ENCODE measurements at places on chromosomes 5 and 9.
A peak's percentile ranks its signal among the peaks of the same experiment; 100 is the strongest.

GRCh38 chr9:34552606-34552981 lies 29.8 kb upstream of the ENHO start:
- no peak overlapping the region for H3K4me3 ChIP-seq
- H3K27me3 ChIP-seq, result peaks cover 4% of the 10 kb centered on the region
- no peak overlapping the region for H3K27ac ChIP-seq
- H3K4me1 ChIP-seq, result no peaks in the 10 kb centered on the region
- DNase-seq, result no peak

DNA sequence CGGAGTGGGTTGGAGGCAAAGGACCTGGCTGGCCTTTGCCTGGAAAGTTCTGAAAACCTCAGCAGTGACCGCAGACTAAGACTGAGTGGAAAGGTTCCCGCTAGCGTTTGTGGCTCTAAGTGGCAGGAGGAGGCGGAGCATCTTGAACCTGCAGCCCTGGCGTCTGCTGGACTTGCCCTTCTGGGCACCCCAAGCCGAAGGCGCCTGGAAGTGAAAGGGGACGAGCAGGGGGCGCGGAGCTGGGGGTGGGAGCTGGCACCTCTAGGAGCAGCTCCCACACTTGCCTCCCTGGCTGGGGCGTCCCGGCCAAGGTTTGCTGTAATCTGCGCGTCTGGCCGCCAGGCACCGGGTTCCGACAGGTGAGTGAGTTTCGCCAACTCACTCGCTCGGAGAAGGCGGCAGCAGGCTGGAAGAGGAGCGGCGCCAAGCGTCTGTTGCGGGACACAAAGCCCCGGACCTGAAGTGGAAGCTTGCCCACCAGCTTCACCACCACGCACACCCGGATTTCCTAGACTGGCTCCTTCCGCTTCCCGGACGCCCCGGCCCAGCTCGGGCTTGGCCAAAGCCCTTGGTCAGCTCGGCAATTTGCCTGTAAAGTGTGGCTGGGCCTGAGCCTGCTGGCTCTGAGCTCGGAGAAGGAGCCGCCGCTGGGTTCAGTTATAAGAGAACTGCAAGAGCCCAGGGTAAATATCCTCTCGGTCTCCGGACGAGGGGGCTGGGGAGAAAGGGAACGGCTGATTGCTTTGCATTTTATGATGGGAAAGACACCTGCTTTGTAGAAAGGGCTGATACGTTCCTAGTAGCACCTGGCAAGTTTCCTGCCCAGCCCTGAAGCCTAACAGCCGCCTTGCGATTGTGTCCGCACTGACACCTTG lies at the start of gene GNA14:
Gene GNA14 (minus strand): TSS at position 89 of the 875 bp plus-strand sequence. CDS start 529 bp downstream, outside the sequence.
- DNase-seq, result no peak
- H3K27ac ChIP-seq, result no peak within 1 kb of the TSS
- H3K27me3 ChIP-seq, result peaks cover 54% of the 10 kb centered on the region
- peak within 1 kb of the TSS; percentile 53 for H3K4me3 ChIP-seq

DNA sequence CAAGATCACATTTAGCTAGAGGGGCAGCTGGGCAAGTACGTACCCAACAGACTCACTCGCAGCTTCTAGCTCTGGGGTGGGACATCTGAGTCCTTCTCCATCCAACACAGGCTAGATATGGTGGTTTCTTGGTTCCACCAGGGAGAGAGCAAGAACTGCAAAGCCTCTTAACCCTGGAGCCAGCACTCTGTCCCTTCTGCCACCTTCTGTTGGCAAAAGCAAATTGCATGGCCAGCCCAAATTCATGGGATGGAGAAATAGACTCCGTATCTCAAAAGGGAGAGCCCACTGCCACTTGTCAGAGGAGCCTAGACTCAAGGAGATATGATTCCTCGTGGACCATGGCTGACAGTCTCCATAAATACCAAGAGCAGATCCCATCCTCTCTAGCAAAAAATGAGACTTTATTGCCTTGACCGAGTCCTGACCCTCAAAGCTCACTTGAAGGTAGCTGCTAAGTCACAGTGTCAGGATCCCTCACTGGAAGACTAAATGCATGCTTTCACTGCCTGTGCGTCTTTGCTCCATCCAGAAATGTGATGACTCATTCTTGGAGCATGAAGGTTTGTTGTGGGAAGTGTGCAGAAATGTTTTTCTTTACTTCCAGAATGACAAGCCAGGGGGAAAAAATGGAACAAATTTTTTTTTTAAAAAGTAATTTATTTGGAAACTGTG lies 28.8 kb upstream of the ROR2 start:
- no peak overlapping the region for H3K4me3 ChIP-seq
- no peaks in the 10 kb centered on the region for H3K36me3 ChIP-seq
- DNase-seq, result no peak
- H3K27ac ChIP-seq, result no peak overlapping the region
- H3K4me1 ChIP-seq, result no peaks in the 10 kb centered on the region

GRCh38 chr9:7554699-7555098 lies 244.9 kb downstream of the DMAC1 start:
- DNase-seq, result no peak
- no peaks in the 10 kb centered on the region for H3K4me1 ChIP-seq
- no peaks in the 10 kb centered on the region for H3K36me3 ChIP-seq
- H3K4me3 ChIP-seq, result no peak overlapping the region
- no peak overlapping the region for H3K27ac ChIP-seq

DNA sequence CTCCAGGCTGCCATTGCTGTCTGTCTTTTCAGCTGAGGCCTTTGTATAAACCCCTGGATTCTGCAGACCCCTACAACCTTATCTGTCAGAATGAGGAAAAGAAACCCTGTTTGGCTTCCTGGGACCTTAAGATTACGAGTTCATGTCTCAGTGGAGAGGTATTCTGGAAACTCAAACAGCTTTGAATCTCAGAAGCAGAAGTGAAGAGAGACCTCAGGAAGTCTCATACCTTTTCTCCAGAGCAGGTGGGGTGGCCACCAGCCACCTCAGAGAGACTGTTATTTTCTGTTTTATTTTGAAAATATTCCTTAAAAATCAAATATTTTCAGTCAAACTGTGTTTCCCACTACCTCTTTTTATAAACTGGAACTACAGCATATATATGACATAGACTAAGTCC lies 457.5 kb downstream of the TMEM232 start:
- no peak overlapping the region for H3K27ac ChIP-seq
- no peak for DNase-seq
- H3K27me3 ChIP-seq, result no peaks in the 10 kb centered on the region
- no peak overlapping the region for H3K4me3 ChIP-seq

DNA sequence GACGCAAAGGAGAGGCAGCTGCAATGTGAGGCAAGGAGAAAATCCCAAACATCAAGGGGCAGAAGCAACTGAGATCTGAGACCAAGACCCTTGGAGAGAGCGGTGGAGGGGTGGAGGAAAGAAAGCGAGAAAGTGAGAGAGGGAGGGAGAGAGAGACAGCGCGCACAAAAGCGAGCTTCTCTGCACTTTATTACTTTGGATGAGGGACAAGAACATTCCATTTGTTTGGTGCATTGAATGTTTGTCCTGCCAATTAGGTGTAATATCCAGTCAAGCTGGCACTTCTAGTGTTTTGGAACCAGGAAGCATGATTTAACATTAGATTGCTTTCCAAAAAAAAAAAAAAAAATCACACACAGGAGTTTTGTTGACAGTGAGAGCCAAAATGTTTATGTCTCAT lies 1.4 kb downstream of the CAST start:
- no peak for DNase-seq
- H3K27me3 ChIP-seq, result peaks cover 14% of the 10 kb centered on the region

DNA sequence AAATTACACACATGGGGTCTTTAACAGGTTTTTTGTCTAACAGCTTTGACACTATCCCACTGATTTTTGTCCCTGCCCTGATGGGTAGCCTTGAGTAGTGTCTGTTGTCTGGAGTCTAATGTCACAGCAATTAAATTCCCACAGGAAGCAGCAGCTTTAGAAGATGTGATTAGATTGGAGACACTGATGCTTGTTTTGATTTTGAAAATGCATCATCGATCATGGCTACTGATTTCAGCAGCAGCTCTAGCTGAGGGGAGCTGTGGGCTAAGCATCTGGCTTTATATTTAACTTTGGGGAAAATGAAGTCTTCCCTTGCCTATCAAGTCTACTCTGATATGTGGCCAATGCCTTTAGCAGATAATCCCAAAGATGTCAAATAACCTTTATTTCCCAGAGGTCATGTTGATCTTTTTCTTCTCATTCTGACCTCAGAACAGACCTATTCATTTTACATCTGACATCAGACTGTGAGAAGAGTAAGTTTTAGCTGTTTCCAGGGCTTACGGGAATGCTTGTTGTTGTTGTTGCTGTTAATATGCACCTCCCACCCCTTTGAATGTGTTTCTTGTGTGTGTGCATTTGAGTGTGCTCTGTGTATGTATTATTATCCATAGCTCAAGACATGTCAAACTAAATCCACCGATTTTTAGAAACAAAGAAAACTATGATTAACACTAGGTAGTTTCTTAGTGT lies 704.9 kb upstream of the NUDT12 start:
- no peak overlapping the region for H3K4me3 ChIP-seq
- no peaks in the 10 kb centered on the region for H3K27me3 ChIP-seq
- no peaks in the 10 kb centered on the region for H3K36me3 ChIP-seq
- no peaks in the 10 kb centered on the region for H3K4me1 ChIP-seq
- no peak overlapping the region for H3K27ac ChIP-seq

GRCh38 chr9:132372177-132373095 lies 17.6 kb upstream of the SETX start:
- H3K36me3 ChIP-seq, result peaks cover 9% of the 10 kb centered on the region
- no peak for DNase-seq
- no peaks in the 10 kb centered on the region for H3K27me3 ChIP-seq
- peaks cover 28% of the 10 kb centered on the region for H3K4me1 ChIP-seq
- peak overlapping the region; percentile 70 for H3K27ac ChIP-seq

GRCh38 chr5:127203818-127204217 lies 86.8 kb upstream of the MEGF10 start:
- DNase-seq, result no peak
- H3K4me1 ChIP-seq, result no peaks in the 10 kb centered on the region
- H3K27me3 ChIP-seq, result peaks cover 7% of the 10 kb centered on the region
- no peaks in the 10 kb centered on the region for H3K36me3 ChIP-seq

GRCh38 chr5:3020426-3020825 lies 268.9 kb upstream of the IRX2 start:
- H3K36me3 ChIP-seq, result no peaks in the 10 kb centered on the region
- H3K4me3 ChIP-seq, result no peak overlapping the region
- H3K27me3 ChIP-seq, result no peaks in the 10 kb centered on the region
- H3K27ac ChIP-seq, result no peak overlapping the region

DNA sequence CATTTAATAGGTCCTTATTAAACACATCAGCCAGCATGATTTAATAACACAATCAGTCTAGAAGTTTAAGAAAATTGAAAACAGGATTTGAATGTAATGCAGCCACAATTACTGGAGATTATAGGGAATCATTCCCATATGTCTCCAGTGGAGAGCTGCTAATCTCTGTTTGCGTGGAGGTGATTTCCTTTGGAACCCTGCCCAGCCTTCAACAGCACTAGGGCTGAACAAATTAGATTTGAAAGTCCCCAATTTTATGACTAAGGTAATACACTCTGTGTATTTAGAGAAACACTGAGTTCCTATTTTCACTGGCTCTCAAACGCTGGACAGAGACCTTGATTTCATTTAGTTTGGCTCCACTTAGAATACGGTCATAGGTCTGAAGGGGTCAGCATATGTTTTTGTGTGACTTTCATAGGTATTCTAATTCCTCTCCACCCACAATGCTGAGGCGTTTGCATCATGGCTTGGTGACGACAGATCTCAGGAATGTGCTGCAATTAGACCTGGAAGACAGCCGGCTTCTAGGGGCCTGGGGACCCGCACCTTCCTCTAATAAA lies 508.3 kb downstream of the EBF1 start:
- no peak overlapping the region for H3K27ac ChIP-seq
- no peaks in the 10 kb centered on the region for H3K27me3 ChIP-seq
- H3K4me3 ChIP-seq, result no peak overlapping the region
- no peak for DNase-seq
- H3K36me3 ChIP-seq, result no peaks in the 10 kb centered on the region
- H3K4me1 ChIP-seq, result no peaks in the 10 kb centered on the region

GRCh38 chr9:109477258-109478050 lies 20.7 kb downstream of the PTPN3 start:
- peaks cover 27% of the 10 kb centered on the region for H3K27me3 ChIP-seq
- H3K27ac ChIP-seq, result no peak overlapping the region
- peaks cover 10% of the 10 kb centered on the region for H3K4me1 ChIP-seq
- H3K4me3 ChIP-seq, result no peak overlapping the region
- no peak for DNase-seq
- H3K36me3 ChIP-seq, result no peaks in the 10 kb centered on the region

DNA sequence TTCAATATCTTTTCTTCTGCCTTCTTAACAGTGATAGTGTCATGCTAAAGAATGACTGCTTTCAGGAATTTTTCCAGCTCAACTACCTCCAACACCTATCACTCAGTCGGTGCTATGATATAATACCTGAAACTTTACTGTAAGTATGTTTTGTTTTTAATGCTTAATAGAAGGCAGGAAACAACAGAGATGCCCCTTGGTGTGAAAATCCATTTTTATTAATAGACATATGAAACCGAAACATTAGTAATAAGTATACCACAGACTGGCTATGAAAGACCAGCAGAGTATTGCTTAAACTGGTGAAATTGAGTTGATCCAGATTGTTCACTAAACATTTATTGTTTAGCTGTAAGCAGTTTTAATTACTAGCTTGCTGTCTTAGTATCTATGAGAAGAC lies 25.2 kb downstream of the SKP2 start:
- H3K27ac ChIP-seq, result no peak overlapping the region
- no peak overlapping the region for H3K4me3 ChIP-seq
- no peak for DNase-seq
- peaks cover 5% of the 10 kb centered on the region for H3K4me1 ChIP-seq

DNA sequence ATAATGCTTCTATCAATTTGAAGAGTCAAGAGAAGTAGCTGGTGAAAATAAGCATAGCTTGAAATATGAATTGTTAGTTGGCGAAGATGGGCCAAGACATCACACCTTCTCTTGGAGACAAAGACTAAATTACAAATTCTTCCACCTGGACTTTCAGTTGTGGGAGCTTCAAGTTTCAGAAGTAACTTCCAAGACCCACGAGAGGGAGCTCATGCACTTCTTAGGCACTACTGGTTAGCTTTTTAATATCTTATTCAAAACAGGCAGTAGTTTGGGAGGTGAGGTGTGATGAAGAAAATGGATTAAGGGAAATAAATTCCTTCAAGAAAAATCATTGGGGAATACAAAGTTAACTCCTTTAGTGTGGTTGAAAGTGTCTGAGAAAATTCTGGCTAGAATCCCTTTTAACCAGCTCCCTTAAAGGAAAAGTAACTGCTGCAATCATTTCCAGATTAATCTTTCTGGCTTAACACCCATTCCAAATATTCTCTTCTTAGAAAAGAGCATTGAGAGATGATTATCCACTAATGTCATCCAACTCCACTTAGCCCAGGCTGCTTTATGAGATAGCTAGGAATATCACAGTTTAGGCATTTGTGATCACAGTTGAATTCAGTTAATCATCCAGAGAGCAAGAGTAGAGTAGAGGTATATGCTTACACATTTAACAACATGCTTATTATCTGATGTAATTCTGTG lies 139.5 kb upstream of the DMRTA1 start:
- peaks cover 12% of the 10 kb centered on the region for H3K27me3 ChIP-seq
- no peaks in the 10 kb centered on the region for H3K4me1 ChIP-seq
- DNase-seq, result no peak
- H3K36me3 ChIP-seq, result no peaks in the 10 kb centered on the region

All from activated CD4-positive, alpha-beta memory T cell treated with anti-CD3 and anti-CD28 coated beads, Interleukin-2, amount 10 ng/mL, durations not matched to agents 7 days and 5 days (primary cell).